CD4-positive, alpha-beta T cell treated with Interleukin-6 at 100 ng/mL for 8 hours (primary cell): ENCODE measurements at places on chromosomes 1 and 21.

DNA sequence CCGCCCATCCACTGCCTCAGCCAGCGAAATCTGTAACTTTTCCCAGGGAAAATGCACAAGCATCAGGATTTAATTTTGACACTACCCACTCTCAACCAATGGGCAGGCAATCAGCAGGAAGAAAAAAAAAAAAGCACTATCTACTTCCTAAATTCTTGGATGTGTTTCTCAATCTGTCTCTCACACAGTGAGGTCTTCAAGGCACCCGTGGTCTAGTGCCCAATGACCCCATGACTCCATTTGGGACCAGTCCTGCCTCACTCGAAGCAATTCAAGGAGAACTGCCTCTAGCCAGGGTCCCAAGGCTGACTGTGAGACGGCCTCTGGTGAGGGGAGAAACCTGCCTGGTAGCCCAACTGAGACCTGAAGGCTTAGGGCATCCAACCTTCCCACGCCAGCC lies 35.9 kb downstream of the CSF1 start:
- no peak for DNase-seq

DNA sequence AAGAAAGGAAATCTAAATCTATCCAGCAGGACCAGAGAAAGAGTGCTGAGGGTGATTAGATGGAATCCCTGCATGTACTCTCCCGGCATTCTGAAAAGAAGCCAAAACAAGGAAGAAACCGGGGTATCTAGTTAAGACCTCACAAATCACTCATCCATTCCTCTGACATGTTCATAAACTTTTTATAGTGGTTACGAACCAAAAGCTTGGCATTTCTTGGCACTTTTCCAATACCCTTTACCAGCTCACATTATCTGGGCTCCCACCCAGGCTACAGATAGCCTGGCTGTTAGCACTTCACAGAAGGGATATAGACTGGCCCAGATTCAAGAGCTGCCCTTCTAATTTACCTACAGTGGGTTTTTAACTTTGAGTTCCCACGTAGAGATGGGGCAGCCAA lies 1.8 kb upstream of the C1orf74 start:
- no peak for DNase-seq

GRCh38 chr1:35939484-35939883 lies 8.6 kb downstream of the AGO3 start:
- DNase-seq: no peak

GRCh38 chr1:175043824-175044223 lies 20.6 kb upstream of the MRPS14 start:
- no peak for DNase-seq

DNA sequence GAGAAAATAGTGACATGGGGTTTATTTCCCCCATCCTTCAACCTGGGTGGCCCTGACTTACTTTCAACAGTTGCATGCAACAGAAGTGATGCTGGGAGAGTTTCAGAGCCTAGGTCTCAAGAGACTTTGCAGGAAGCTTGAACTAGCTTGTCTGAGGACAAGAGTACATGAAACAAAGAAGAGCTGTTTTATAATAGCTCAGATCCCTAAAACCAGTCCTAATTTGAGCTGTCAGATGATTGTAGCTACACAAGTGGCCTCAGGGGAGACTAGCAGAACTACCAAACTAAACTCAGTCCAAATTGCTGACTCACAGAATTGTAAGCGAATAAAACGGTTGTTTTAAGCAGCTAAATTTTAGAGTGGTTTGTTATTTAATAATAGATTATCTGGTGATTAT lies 17.1 kb downstream of the RC3H1 start:
- DNase-seq: no peak
